ENCODE measurements at places on chromosomes 6 and 20.

GRCh38 chr6:114085211-114085610 lies 114.3 kb upstream of the HDAC2 start:
- DNase-seq = no peak

DNA sequence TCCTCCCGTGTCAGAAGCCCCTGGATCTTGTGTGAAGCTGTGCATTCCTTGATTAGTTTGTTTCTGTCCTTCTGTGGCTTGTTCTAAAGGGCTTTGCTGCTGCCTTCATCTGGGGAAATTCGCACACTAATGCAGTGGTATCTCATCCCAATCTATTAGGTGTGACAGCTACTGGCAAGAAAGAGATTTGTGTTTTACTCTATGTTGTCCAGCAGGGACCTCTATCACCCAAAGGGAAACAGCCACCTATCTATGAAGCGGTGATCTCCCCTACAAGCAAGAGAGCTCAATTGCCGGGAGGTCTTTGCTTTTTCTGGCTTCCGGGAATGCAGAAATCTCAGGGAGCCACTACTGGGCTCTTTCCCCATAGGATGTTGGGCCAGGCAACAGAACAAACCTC lies 151.8 kb downstream of the NRN1 start:
- no peak for DNase-seq

GRCh38 chr6:8194490-8194889 lies 92.1 kb upstream of the EEF1E1 start:
- DNase-seq = no peak

- DNase-seq = no peak
Observed at GRCh38 chr6:79574174-79574573, 36.9 kb upstream of the LCA5 start.

DNA sequence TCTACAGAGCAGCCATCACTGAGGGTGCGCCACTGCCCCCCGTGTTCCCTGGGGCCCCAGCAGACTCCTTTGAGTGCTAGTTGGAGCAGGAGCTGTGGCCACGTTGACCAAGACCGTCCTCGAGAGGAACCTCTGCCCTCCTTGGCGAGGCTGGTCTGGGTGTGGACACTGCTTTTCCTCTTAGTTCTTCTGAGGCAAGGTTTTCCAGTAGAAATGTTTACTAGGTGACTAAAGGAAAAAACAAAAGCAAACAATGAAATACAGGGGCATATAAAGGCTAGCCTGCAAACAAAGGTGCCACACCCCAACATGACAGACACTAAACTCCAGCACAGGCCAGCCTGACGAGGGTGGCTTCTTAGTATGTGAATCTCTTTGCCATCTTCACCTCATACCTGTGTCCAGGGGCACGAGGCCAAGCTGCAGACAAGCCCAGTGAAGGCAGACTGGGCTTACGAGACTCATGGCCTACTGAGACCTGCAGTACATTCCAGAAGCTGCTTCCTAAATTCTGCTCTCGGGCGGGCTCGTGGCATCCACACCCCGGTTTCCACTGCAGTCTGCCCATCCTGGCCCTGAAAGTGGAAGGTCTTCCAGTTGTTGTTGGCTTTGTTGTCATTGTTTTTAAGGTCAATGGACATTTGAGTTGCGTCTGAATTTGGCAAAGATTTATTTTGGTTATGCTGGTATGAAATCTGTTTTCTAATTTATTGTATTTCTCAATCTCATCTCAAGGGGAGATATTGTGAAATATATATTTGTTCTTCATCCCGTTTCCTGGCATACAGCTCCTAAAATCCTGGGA lies 39.2 kb downstream of the FAM50B start:
- DNase-seq = no peak

DNA sequence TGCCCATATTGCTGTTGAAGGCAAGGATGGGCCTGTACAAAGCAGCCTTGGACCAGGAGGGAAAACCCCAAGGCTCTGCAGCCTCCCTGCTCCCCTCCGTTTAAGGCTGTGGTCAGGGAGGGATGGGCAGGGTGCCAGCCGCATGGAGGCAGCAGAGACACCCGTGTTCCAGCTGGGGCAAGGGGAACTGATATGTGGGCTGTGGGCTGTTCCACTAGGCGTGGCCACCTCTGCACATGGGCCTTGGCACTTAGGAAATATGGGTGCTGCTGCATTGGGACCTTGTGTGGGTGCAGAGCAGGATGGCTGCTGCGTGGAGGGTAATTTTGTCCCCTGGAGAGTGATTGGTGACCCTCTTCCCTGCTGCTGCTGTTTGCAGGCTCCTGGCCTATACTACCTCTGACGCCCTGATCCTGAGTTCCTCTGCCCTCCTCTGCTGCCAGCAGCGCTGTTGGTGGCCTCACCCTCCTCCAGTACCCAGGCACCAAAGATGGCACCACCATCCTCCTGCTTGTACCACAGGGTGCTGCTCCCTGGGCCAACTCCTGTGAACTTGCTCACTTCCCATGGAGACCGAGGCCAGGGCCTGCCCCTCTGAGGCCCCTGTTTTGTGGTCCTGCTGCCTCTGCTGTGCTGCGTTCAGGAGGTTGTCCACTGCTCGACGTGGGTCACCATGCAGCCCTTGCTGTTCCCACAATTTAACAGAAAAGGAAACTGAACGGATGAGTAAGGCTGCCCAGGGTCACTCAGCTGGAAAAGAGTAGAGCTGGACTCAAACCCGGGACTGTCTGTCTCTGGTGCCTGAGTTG lies 35.3 kb downstream of the PANK2 start:
- no peak for DNase-seq

GRCh38 chr20:38649275-38649891 lies 47.8 kb downstream of the ARHGAP40 start:
- no peak for DNase-seq

- DNase-seq = no peak
Observed at GRCh38 chr6:108562503-108562993, 1.8 kb downstream of the FOXO3 start.

DNA sequence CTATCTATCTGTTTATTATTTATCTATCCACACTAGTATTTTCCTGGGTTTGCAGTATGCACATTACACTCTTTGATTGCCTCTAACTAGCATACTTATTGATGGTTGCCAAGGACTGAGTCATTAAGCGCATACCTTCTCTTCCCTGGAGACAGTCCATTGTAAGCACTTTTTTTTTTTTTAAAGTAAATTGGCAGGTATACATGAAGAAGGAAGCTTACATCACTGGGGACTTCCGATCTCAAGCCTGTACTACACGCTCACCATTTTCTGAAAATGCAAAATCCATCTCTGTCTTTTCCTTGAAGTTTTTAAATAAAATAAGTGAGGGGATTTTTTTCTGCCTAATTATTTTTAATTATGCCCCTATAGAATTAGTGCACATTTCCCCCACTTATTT lies 63.5 kb downstream of the HMGN3 start:
- no peak for DNase-seq

DNA sequence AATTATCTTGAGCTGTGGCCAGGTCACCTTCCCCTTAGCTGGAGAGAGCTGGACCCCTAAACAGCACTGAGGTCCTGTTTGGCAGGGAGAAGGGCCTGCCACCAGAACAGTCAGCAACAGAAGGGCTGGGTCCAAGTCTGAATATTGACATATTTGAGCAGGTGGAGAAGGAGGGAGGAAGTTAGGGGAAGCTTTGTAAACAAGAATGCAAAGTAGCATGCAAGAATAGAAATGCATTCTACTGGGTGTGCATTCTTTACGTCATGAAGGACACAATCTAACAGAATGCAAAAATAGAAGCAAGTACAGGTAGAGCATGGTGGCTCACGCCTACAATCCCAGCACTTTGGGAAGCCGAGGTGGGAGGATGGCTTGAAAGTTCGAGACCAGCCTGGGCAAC lies 100.5 kb downstream of the QRSL1 start:
- DNase-seq = no peak

- no peak for DNase-seq
Observed at GRCh38 chr6:30399390-30400058, 54.6 kb downstream of the RPP21 start.

DNA sequence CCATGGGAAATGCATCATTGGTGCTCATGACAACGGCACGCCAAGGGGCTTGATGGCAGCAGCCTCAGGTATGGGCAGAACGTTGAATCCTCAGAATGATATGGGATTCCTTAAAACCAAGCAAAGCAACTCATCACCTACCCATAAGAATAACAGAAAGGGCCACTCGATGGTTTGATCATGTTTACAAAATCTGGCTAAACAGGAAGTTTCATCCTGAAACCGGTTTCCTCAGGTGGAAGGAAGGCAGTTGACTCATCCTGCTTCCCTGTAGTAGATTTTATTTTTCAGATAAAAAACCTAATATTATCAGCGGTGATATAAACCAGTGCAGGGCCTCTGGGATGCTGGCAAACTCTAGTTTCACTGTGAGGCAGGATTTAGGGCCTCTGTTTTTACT lies 136.9 kb upstream of the AGPAT4 start:
- DNase-seq = no peak

DNA sequence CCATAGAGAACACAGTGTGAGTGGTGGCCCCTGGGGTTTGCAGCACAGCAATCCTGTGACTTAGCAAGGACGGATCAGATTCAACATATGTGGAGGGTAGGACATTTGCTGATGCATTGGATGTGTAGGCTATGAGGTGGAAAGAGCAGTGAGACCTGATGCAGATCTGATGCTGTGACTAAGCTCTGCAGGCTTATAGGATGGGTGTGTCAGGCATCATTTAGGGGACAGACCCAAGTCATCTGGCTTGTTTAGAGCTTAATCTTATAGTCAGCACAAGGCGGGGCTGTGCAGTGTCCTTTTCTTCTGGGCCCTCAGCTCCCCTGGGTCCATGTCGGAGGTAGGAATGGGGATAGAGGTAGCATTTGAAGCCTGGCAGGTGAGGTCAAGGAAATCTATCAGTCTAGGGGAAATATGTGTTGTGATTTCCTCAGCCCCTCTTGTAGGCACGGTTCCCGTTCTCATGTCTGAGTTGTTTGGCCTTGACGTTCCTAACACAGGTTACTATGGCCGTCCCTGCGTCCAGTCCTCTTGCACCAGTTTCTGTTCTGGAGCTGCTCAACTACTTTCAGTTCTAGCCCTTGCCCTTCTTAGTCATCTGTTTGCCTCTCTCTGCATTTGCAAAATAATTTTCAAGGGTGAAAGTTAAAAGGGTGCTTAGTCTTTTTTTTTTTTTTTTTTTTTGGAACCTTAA lies 15.6 kb upstream of the MAPRE1 start:
- DNase-seq = no peak

DNA sequence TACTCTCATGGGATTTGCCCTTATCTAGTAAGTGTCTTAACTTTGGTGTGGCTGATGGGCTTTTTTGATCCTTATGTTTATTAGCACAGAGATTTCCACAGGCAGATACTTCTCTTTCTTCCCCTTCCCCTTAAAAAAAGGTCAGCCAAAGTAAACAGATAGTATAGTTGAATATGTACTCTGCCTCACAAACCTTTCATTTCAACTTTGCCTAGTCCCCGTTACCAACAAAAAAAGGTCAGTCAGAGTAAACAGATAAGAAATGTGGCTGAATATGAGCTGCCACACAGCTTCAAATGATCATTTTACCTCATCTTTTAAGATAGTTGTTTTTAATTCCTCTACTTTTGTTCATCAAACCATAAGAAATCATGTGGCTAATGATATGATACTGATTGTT lies 34.1 kb upstream of the SLC35D3 start:
- DNase-seq = no peak

GRCh38 chr6:146287691-146288369 lies 255.8 kb upstream of the RAB32 start:
- DNase-seq = no peak

GRCh38 chr6:152167641-152168603 lies 360.4 kb downstream of the ESR1 start:
- DNase-seq = no peak

DNA sequence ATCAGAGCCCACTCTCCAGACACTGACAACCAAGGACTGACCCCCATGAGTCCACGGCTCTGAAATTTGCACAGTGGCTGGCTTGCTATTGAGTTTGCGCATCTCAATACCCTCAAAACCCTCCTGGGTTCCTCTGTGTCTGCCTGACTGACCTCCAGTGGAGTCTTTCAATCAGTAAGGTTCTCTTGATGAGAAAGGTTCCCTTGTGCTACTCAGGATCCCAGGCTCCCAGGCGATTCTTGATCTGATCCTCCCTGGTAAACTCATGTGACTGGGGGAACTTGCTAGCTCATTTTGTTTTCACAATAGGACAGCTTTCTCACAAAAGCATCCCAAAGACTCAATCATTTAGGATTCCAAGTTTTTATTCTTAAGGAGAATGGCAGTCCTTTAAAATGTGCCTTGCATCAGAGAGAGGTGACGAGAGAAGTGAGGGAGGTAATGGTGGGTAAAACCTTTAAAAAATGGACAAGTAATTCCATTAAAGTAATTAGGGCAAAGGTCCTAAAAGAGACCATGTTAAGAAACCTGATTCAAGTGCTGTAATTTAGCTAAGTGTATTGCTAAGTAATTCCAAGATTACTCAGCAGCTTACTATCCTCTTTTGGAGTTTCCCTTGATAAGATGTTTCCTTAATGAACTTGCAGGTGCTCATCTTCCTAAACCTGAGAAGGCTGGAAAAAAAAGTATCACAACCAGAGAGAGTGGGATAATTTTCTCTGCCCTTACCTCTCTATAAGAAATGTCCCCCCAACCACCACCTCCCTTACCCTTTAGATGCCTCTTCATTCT lies 304.7 kb upstream of the SGK1 start:
- DNase-seq = no peak

GRCh38 chr6:23213193-23213592 lies 643.8 kb downstream of the HDGFL1 start:
- DNase-seq = no peak

GRCh38 chr6:149331043-149331807 lies 13.7 kb downstream of the TAB2 start:
- DNase-seq = no peak

DNA sequence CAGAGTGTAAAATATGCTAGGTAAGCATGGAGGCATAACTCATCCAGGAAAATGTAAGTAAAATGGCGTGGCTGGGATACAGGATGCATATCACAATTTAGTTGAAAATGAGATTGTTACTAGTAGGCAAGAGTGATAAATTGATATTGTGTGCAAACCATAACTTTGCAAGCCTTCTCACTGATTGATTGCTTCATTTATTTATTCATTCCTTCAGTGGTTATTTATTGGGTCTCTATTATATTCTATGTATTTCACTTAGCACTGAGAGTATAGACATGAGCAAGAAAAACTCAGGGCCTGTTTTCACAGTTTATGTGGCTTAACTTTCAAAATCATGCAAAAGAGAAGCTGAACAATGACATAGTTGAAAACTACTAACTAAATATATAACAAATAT lies 241.0 kb upstream of the EYS start:
- no peak for DNase-seq

DNA sequence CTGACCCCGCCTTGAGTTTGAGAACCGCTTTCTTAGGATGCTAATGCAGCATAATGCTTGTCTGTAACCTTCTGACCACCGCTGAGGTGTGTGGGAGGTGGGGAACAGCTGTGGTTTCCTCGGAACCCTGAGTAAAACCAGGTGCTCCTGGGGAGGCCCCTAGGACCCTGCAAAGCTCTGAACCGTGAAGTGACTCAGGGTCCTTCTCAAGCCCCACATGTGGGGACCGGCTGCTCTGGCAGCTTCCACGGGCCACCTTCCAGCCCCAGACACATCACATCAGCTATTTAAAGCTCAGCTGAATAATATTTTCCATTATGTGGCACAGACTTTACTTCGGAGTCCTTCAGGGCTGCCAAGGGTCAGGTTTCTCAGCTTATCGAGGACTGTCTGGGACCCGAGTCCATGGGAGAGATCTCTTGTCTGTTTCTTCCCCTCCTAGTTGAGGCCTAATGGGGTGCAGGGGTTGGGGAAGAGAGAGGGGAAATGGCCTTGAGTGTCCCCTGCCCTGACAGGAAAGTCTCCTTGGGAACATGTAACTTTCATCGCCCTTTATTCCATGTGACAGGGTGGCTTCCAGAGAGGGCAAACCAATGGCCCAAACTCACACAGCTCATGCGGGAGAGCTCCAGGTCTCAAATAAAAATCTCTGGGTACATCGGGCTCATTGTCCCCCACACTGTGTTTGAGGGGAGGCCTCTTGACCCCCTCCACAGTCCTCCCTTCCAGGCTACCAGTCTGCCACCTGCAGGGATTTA lies 186.1 kb upstream of the SLC24A3 start:
- DNase-seq = no peak

All from stimulated activated CD8-positive, alpha-beta memory T cell treated with anti-CD3 and anti-CD28 coated beads, Interleukin-4, amount 100 ng/mL, for 1 hour (primary cell).